COR-L47 (cell line): ENCODE measurements at places on chromosomes 2 and 18.
A peak's percentile ranks its signal among the peaks of the same experiment; 100 is the strongest.

DNA sequence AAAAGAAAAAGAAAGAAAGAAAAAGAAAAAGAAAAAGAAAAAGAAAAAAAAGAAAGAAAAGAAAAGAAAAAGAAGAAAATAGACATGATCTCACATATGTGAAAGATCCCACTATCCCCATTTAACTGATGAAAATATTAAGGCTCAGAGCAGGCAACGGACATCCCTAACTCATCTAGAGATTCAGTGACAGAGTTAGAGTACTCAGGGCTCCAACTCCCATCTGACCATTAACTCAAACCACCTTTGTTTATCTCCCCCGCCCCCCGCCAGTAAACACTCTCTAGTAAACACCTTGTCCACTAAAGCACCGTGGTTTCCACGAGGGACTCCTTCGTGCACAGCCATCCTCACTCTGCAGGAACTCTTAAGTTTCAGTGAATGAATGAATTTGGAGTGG, 142.9 kb downstream of the TGIF1 start:
- no peak for DNase-seq

DNA sequence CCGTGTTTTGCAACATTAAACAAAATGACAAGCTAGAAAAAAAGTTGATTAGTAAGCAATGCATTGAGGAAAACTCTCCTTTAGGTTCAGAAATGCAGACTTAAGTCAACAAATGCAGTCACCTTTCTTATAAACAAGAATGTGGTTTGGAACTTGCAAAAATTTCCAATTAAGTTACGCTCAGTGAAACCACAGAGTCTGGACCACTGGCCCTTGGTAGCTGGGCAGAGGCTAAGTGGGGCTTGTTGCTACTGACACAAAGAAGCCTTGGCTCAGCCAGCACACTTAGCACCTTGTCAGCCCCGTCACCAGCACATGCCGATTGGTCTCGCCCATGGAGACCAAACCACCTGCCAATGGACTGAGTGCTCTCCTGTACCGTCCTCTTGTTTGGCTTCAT, 53.0 kb downstream of the SMIM21 start:
- DNase-seq, result no peak

- DNase-seq, result no peak
These were observed 6.9 kb downstream of the CENPA start for GRCh38 chr2:26792720-26793119.

- no peak for DNase-seq
These were observed 174.5 kb downstream of the PTPRM start for GRCh38 chr18:7741640-7742039.

DNA sequence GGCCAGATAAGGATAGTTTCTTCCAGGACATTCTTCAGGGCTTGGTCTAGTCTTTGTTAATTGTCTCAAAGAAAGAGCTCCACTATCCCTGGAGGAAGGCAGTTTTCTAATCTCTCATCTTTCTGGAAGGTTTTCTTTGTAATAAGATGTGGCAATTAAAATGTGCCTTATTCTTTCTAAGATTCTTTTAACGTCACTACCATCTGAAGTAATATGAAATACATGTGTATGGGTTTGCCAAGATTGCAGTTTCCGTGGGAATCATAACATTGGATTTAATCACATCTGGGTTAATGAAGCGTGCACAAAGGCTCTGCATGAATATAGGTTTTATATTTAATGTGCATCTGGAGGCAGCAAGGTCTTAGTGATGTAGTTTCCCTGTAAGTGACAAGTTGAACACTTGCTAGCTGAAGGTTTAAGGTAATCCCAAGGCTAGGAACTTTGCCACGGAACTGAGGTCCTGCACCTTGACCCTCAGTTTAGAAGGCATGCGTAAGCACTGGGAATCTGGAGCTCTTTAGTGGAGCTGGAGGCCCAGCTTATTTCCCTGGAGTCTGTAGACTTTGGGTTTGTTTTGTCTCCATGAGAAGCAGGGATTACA, 25.7 kb downstream of the DIS3L2 start:
- no peak for DNase-seq

- peak; percentile 49 for DNase-seq
These were observed 61.3 kb upstream of the ITSN2 start for GRCh38 chr2:24421668-24422067.

GRCh38 chr2:207504513-207505170, 25.1 kb upstream of the CREB1 start:
- no peak for DNase-seq

GRCh38 chr2:224072541-224073188, 33.6 kb upstream of the SERPINE2 start:
- no peak for DNase-seq

- no peak for DNase-seq
These were observed 58.8 kb upstream of the LRRTM1 start for GRCh38 chr2:80363330-80363729.

GRCh38 chr2:111024496-111024895, 96.2 kb upstream of the BCL2L11 start:
- no peak for DNase-seq

DNA sequence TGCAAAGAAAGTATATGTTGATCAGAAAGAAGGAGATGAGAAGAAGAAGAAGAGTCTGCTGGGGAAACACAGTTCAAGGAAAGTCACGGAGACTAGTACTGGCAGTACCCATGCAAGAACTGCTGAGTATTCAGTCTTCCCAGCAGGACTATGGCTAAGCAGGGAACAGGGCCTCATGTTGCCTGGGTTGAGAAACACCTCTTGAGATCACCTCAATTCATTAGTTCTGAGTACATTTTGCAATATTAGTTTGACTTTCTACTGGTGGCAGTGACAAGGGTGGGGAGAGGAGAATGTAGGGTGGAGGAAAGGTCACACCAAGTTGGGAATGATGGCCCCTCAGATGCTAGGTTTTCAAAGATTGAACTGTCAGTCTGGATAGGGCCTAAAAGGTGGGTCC, 50.5 kb downstream of the MRPL33 start:
- no peak for DNase-seq

DNA sequence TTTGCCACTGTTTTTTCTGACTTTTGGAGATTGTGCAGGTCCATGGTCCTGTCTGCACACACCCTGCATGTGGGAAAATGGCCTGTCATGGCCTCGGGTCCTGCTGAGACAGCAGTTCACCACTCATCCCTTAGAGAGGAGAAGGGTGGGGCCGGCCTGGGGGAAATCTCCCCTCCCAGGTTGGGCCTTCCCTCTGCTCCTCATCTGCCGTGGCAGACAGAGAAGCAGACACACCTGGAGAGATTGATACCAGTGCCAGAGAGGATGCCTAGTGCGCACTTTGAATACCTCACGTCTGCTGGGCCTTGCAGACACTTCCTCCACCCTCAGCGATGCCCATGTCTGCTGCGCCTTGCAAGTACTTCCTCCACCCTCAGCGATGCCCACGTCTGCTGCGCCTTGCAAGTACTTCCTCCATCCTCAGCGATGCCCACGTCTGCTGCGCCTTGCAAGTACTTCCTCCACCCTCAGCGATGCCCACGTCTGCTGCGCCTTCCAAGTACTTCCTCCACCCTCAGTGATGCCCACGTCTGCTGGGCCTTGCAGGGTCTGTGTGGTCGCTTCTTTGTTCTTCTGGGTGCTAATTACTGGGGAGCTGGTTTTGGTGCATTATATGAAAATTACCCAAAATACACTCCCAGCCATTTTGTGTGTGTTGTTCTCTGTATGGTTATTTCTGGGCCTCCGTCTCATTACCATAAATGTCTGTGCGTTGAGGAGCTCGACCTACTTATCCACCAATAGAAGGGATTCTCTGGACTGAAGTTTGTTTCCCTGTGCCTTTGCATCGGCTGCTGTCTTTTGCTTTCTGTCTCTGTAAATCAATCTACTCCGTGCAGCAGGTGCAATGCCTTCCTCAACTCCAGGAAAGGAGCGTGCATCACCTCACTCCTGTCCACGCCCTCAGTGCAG, 186.9 kb upstream of the PXDN start:
- DNase-seq, result no peak

DNA sequence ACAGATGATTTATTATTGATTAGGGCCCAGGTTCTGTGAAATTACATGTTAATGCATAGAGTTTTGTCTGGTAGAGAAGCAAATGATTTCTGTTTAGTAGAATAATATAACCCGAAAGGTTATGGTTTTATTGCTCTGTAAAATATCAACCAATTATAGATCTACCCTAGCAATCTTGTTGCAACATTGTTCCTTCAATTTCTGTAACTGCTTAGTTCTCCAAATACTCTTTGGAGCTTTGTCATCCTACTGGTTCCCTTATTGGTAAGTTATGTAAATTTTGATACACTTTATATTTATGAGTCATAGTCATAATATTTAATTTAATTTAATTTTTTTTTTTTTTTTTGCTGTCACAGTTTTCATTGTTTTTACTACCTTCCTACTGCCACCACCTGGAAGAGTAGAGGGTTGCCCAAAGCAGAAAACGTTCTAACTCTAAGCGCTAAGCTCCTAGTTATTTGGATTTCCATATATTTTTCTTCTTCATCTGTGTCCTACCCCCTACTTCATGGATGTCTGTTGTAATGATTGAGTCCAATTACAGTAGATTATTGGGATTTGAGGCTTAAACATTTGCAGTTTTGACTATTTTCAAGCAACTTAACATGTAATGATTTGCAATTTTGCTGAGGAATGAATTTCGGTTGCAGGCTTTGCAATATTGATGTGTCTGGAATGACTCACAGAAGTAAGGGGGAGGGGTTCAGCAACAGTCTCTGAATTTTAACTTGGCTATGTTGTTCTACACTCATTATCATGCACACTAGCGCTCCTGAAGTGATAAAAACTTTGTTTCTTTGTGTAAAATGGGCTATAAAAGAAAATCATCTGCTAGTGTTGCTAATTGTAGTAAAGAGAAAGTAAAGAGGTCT, 51.1 kb downstream of the NABP1 start:
- DNase-seq, result no peak

DNA sequence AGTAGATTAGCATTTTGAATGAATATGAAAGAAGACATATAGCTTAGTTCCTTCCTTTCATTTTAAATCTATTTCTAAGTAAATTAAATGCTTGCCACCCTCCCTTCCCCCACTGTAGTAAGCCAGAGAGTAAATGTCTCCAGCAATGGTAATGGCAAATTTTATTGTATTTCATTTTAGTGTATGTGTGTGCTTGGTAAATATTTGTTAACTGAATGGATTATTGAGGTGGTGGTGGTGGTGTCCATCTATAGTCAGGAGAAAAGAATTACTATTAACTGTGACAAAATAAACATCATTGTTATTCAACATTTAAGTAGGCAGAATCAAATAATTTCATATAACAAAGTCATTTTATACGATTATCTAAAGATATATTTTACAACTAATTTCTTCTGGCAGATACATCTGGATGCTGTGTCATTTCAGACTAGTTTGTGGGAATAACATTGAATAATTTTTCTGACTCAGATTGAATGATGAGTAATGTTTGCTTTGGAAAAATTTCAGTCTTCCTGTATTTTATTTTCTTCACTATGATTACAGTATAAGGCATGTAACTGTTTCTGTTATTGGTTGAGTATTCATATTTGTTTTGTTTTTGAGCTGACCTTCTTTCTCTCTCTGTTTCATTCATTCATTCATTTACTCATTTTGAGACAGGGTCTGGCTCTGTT, 18.3 kb downstream of the ASXL3 start:
- no peak for DNase-seq

DNA sequence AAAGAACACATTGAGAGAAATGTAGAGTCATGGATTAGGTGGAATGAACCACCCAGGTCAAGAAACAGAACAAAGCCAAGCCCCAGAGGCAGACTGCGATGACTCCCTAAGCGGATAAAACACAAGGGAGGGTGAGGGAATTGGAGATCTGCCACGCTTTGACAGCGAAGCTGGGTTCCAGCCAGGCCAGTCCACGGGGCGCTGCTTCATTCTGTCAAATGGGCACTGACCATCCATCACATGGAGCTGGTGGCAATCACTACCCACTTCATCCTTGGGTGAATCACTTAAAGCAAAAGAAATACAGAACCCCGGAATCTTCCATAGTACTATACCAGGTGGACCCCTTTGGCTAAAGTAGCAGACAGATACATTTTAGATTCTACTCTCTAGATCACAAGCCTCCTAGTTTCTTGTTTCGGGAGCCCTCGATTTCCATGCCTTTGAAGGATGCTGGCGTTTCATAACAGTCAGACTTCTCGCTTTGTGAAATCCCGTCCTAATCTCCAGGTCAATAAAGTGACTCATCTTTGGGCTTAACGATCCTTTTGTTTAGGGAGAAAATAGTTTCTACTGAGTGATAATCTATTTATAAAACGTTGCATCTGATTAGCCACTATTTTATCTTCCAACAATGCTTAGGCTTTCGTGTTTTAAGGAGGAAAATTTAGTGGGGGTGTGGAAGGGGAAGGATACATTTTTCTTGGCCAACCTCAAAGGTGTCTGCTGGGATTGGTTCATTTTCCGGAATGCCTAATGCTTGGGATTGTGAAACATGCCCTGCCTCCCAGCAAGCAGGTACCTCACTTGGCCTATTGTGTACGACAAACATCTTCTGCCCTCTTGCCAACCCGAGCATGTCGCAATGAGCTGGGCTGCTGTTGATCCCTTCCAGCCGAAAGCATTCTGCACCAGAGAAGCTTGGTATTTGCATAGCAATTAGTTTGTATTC, 44.1 kb upstream of the HDAC4 start:
- DNase-seq, result no peak

- DNase-seq, result no peak
These were observed 181.3 kb upstream of the HAAO start for GRCh38 chr2:42973726-42974125.

- no peak for DNase-seq
These were observed 39.6 kb downstream of the HS1BP3 start for GRCh38 chr2:20611077-20611843.

- no peak for DNase-seq
These were observed 134.7 kb downstream of the PXDN start for GRCh38 chr2:1609485-1610095.

GRCh38 chr18:13611601-13612195, 114.7 kb downstream of the FAM210A start:
- DNase-seq, result no peak

DNA sequence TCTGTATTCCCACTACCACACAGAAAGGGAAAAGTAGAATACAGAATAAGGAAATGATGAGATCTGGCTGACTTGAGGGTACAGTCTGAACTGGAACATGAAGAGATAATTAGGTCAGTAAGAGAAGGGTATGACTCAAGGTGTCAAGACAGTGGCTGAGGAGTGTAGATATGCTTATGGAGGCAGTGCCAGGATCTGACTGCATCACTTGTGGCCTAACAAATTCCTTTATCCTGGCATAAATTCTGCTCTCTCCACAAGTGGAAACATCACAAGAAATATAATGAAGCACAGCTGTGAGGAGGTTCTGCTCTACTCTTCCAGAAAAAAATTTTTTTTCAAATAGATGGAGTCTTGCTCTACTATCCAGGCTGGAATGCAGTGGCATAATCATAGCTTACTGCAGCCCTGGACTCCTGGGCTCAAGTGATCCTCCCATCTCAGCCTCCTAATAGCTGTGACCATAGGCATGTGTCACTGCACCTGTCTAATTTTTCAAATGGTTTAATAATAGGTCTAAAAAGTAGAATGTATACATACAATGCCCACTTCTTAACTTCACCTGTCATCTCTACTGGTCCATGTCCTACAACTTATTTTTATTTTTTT, 85.3 kb downstream of the C2orf74 start:
- no peak for DNase-seq

GRCh38 chr18:23612434-23613090, 26.3 kb upstream of the NPC1 start:
- DNase-seq, result no peak

GRCh38 chr2:217297096-217297495, 437.2 kb upstream of the TNP1 start:
- DNase-seq, result no peak

GRCh38 chr18:44819944-44820510, 139.3 kb downstream of the SETBP1 start:
- no peak for DNase-seq
